ENCODE measurements at places on chromosomes 12 and 14. TPM values are rescaled to one million over a fixed set of nuclear protein-coding genes. Genes with fewer than 3 reads are reported as not detected.

The KRT77 gene
- total RNA-seq = not detected

The CRIP1 gene
- total RNA-seq = 1.1 TPM

The LTBP2 gene
- total RNA-seq = 243 TPM

The PZP gene
- 0.98 TPM for total RNA-seq

The SERPINA10 gene
- not detected for total RNA-seq

The GPR65 gene
- total RNA-seq = not detected

The SERPINA9 gene
- not detected for total RNA-seq

The NAV3 gene
- 33.0 TPM for total RNA-seq

The PLA2G1B gene
- total RNA-seq = not detected

The OTX2 gene
- not detected for total RNA-seq

The ZNF605 gene
- total RNA-seq = 12.3 TPM

The KRT82 gene
- total RNA-seq = not detected

The CRIP2 gene
- 236 TPM for total RNA-seq

The FSCB gene
- total RNA-seq = not detected

The NRL gene
- total RNA-seq = 1.1 TPM

The NUAK1 gene
- 116 TPM for total RNA-seq

The DPF3 gene
- 4.2 TPM for total RNA-seq

The KRT86 gene
- total RNA-seq = not detected

The TMPRSS12 gene
- not detected for total RNA-seq

The GON7 gene
- total RNA-seq = 15.6 TPM

The NACA gene
- total RNA-seq = 1,082 TPM

The SVOP gene
- total RNA-seq = not detected

The GCN1 gene
- total RNA-seq = 150 TPM

The PPP4R3A gene
- total RNA-seq = 73.3 TPM

The VRTN gene
- not detected for total RNA-seq

The FBLN5 gene
- total RNA-seq = 0.96 TPM

The ANKRD33 gene
- total RNA-seq = 0.29 TPM

The CCDC38 gene
- total RNA-seq = 0.10 TPM

The AGAP2 gene
- 0.29 TPM for total RNA-seq

The KLHL33 gene
- not detected for total RNA-seq

The AQP6 gene
- total RNA-seq = not detected

The RGS6 gene
- total RNA-seq = not detected

The CCNB1IP1 gene
- total RNA-seq = 35.0 TPM

The SLC7A7 gene
- 6.9 TPM for total RNA-seq

The CCDC197 gene
- not detected for total RNA-seq

The SERPINA12 gene
- not detected for total RNA-seq

The CEBPE gene
- total RNA-seq = not detected

The NEUROD4 gene
- total RNA-seq = not detected

The KLRD1 gene
- under 0.01 TPM for total RNA-seq

The L2HGDH gene
- 2.3 TPM for total RNA-seq

The MAPK1IP1L gene
- total RNA-seq = 75.2 TPM

All from vein endothelial cell (primary cell).